ENCODE measurements at places on chromosomes 2 and 18.

GRCh38 chr2:176978921-176979320 lies 233.7 kb upstream of the HNRNPA3 start:
- no peak for DNase-seq

- no peak for DNase-seq
These were observed 218.4 kb upstream of the HS6ST1 start for GRCh38 chr2:128536925-128537620.

DNA sequence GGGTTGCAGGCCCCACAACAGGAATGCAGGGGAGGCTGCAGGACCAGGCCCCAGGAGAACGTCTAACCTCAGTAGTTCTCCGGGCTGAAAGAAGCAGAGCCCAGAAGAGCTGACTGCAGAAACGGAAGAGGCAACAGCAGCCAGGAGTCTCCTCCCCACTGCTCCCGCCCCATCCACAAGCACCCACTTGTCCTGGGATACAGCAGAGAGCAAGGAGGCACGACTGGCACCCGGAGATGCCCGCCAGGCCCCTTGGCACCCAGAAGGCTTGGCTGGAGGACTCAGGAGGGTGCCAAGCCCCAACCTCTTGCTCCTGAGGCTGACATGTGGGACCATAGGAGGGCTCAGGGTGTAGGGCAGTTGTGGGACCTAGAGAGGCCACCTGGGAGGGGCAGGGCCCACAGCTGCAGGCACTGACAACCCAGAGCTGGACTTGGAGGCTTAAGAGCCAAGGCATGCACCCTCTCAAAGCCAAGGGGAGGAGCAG lies 29.0 kb upstream of the TNS1 start:
- DNase-seq = no peak

DNA sequence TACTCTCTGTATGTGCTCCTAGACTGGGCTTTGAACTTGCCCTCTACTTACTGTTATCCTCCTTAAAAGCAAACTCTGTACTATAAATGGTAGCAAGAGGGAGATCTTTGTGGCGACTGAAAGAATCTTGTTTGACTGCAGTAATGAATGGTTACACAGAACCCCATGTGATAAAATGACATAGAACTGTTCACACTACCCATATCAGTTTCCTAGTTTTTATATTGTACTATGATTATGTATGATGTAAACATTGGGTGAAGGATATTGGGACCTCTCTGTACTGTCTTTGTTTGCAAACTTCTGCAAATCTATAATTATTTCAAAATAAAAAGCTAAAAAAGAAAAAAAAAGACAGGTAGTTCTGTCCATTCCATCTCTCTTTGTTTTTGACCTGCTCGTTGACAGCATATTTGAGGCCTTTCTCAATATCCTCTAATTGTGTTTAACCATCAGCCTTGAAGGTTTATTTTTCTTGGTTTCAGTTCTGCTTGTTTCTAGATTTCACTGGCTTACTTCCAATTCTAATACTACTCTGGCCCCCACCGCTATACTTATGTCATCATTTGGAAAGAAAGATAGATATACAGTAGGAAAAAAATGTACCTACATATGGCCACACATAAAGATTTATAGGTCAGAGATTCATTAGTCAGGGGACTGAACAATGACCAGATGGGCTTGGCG lies 79.2 kb upstream of the MYO3B start:
- DNase-seq = no peak
